ENCODE measurements at places on chromosomes 1 and 21.

DNA sequence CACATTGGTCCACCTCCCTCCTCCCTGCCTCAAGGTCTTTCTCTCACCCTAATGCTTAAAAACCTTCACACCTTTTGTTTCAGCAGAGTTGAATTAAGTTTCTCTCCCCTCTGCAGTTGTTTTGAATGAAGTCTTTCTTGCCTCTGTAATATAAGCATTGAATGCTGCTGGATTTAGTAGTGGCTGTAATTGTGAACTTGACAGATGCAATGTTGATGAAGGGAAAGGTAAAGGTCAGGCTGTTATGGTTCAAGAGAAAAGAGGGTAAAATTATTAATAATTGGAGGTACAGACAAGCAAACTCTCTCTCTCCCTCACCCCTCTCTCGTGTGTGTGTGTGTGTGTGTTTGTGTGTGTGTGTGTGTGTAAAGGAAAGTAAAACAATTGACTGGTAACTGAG, 509.8 kb downstream of the AMY1C start:
- no peak for DNase-seq

DNA sequence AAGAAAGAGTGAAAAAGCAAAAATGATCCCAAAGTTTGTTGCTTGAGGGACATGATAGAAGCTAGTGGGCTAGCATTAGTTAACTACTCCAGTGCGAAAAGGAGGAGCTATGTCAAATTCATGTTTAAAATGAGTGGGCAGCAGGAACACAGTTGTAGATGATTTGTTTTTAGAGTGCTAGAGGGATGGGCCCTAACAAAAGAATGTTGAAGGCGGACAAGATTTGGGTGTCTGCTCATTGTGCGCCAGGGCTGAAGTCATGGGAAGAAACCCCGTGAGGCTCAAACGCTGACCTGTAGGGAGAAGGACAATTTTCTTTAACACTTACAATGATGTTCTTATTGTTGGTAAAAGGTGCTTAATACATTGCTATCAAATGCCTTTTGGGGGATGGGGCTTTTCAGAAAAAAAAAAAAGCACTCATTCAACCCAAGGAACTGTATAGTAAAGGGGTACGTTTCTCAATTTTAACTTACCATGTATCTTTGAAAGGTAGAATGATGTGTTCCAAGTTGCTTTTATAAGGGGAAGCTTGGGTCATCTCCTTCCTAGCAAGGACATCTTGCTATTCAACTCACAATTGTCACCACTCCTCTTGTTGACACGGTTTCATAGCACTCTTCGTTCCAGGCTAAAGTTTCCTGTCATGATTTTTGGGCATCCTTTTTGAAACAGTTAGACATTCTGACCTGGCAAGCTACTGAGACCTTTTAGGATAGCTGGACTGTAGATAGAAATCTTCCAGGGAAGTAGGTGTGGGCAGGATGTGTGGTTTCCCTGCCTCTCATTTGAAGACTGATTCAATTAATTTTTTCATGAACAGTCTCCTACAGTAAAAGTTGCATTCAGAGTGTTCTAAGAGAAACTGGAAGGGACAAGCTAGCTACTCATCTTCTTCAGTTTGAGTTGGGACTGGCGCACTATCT, 53.0 kb upstream of the CNN3 start:
- no peak for DNase-seq

- DNase-seq = peak; percentile 72
These were observed at the start of gene RAB29 for GRCh38 chr1:205775015-205775716. RAB29 (minus strand) TSS chr1:205775482; CDS start chr1:205774956, 526 bp downstream.

- DNase-seq = no peak
These were observed 10.0 kb upstream of the A3GALT2 start for GRCh38 chr1:33330906-33331305.

- DNase-seq = no peak
These were observed 11.7 kb downstream of the TNFRSF1B start for GRCh38 chr1:12178511-12178910.

DNA sequence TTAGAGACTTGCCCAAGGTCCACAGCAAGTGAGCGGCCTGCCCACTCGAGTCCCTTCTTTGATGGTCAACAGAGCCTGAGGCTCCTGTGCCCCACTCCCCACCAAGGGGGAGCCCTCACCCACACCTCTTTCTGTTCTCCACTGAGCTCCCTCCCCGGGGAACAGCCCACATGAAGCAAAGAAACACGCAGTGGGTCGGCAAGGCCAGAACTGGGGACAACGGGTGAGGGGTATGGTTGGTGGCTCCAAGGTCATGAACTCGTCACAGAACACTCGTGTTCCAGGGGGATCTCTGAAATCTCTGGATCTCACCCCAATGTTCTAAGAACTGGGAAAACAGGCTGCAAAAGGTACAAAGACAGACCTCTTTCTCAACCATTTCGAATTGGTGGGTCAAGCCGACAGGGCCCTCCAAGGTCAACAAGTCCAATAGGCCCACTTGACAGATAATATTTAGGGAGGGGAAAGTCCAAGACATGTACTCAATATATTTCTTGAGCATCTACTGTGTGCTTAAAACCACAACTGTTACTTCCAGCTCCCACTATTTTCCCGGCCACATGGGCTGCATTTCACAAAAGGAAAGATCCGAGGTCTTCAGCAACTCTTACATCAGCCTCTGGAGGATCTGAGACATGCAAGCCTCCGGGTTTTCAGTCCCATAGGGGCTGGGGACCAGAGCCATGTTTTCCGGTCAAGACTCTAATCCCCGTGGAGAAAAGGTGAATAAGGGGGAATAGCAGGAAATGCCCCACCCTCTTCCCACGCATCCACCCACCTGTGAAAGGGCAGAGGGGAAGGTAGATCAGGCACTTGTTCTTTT, 1.1 kb upstream of the RAP1GAP start:
- no peak for DNase-seq

GRCh38 chr1:67175530-67176087, 9.4 kb downstream of the IL23R start:
- DNase-seq = no peak

DNA sequence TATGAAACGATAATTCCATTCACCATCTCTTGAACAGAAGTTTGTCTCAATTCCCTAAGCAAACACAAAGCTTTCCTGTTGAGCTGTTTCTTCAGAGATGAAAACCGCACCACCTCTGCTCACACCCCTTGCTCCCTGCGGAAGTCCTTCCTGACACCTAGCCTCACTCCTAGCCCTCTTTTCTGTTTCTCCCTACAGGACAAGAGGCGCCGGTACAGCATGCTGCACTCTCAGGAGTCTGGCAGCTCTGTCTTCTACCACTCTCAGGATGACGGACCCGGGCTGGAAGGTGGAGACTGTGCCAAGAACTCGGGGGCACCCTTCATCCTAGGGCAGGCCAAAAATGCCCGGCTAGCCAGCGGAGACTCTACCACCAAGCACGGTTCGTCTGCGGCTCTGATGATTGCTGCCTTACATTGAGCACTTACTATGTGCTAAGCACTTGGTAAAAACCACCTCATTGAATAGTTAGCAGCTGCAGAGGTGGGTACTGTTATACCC, 45.5 kb downstream of the VWA5B1 start:
- no peak for DNase-seq

DNA sequence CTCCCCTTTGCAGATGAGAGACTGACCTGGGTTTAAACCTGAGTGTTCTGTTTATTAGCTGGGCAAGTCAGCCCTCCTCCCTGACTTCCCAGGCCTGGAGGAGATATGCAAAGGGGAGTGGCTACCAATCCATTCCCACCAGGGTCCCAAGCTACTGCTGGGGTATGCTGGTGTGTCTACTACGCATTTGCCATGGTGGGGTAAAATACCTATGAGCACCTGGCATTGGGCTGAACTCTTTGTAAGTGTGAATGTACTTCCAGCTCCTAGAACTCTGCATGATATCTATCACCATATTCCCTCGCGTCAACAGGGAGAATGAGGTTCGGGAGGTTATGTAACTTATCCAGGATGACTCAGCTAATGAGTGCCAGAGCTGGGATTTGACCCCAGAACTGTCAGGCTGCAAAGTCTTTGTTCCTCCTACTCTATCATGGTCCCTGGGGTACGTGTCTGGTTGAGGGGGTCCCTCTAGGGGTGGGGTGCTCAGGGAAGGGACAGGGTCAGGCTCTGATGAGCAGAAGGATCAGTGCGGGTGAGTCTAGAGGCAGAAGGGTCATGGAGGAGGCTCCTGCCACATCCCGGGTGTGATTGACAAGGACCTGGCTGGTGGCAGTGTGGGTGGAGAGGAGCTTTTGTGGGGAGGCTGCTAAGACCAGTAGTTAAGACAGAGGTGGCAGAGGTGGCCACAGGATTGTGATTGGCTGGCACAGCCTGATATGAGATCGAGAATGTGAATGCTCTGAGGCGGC, 16.7 kb downstream of the AMPD2 start:
- no peak for DNase-seq

- DNase-seq = no peak
These were observed 1.1 kb downstream of the KLHDC9 start for GRCh38 chr1:161099090-161099802.

DNA sequence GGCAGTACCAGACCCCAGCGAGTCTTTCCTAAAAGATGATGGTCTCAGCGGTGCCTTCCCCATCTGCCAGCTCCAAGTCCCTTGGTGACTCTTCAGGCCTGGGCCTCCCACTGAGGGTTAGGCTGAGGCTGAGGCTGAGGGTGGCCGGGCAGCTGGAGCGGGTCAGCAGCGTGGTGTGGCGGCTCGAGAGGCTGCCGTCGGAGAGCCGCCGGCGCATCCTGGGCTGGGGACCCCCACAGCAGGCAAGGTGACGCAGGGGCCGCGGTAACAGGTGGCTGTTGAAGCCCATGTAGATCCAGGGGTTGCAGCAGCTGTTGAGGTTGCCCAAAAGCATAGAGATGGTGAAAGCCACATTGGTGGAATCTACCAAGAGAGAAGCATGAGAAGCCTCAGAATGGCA, 7.0 kb downstream of the AVPR1B start:
- no peak for DNase-seq

GRCh38 chr1:50930193-50930592, 29.9 kb downstream of the FAF1 start:
- DNase-seq = no peak

GRCh38 chr21:33386222-33386784, 16.9 kb upstream of the IFNGR2 start:
- no peak for DNase-seq

- peak; percentile 21 for DNase-seq
These were observed 53.6 kb upstream of the RUNX1 start for GRCh38 chr21:35102488-35103371.

- no peak for DNase-seq
These were observed 10.2 kb downstream of the SMPDL3B start for GRCh38 chr1:27945020-27945419.

DNA sequence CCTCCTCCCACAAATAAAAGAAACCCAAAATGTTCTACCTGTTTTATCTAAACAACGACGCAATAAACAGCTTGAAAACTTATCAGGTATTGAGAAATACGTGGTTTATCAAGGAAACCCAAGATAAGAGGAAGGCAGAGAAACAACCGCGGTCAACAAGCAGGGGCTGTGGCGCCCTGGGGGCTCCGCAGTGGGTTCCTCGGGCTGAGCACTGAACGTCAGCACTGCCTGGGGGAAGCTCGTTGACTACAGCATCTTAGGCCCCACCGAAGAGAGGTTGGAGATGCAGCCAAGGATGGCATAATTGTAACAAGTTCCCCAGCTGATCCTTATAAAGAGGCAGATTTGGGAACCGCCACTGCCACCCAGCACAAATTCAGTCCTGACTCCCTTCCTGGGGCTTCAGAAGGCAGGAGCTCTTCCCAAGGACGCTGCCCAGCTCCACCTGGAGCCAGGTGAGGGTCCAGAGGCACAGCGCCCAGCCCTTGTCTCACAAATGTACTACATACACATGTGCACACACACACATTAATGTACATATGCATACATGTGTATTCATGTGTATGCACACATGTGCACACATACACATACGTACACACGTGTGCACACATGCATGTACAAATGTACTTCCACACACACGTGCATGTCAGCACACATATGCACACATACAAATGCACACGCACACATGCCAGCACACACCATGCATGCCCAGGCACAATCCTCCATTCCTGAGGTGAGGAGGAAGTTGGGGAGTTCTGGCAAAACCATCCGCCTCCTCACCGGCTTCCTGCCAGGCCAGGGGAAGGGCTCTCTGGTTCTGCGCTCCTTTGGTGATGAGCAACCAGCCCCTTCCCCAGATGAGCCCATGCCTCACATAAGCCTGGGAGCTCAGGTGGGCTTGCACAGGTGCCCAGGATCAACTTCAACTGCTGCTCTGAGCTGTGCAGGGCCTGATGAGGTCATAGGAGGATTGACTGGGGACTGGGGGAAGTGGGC, 251.1 kb downstream of the NPHP4 start:
- no peak for DNase-seq

GRCh38 chr1:2047749-2048729, 2.2 kb upstream of the PRKCZ start:
- no peak for DNase-seq

- DNase-seq = no peak
These were observed 4.9 kb downstream of the PRKAB2 start for GRCh38 chr1:147167365-147167764.

GRCh38 chr1:180674603-180675530, 43.0 kb downstream of the XPR1 start:
- DNase-seq = no peak

GRCh38 chr1:157996433-157996832, 3.0 kb downstream of the KIRREL1 start:
- DNase-seq = no peak

- no peak for DNase-seq
These were observed 472.6 kb upstream of the DEPDC1 start for GRCh38 chr1:68969441-68969840.

DNA sequence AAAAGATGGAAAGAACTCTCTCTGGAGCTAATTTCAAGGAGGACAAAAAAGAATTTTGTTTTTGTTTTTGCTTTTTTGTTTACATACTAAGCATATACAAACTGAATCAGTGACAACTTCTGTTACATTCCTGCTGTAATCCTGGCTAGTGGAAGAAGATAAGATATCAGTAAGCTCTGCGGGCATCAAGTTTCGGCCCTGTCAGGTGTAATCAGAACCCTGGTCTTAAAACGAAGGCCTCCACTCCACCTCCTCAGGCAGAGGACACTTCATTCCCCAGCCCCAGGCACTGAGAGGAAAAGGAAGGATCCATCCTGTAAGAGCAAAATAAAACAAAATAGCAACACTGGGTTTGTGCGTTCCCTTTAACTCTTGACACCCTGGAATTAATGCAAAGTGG, 88.9 kb upstream of the ARHGAP29 start:
- DNase-seq = no peak

- no peak for DNase-seq
These were observed 122.0 kb downstream of the UCHL5 start for GRCh38 chr1:192937128-192937527.

- DNase-seq = no peak
These were observed 92.2 kb upstream of the C1orf105 start for GRCh38 chr1:172328266-172328665.

DNA sequence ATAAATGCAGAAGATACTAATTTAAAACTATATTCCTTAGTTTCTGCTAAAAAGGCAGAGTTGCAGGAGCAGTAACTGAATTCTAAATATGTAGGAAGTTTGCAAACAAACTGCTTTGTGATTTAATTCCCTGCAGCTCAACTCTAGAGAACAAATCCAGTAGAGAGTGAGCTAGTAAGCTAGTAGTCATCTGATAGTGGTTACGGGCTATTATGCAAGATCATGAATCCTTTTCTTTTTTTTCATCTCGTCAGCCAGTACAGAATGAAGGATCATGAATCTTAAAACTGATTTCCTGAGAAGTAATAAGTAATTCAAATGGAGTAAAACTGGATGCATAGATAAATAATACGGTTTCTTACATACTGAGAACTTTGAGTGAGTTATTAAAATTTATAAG, 3.3 kb downstream of the DPH5 start:
- DNase-seq = no peak

All from stimulated activated CD4-positive, alpha-beta T cell treated with anti-CD3 and anti-CD28 coated beads, Interleukin-12 subunit alpha, Interleukin-12 subunit beta, amount 100 ng/mL, for 4 hours (primary cell).